ENCODE measurements at places on chromosomes 16 and 17. TPM values are rescaled to one million over a fixed set of nuclear protein-coding genes. Genes with fewer than 3 reads are reported as not detected.

Gene ARHGDIG
- 4.5 TPM for total RNA-seq

Gene DOC2B
- total RNA-seq = not detected

Gene AGRP
- total RNA-seq = not detected

Gene HES7
- 0.91 TPM for total RNA-seq

Gene TTYH2
- 1.2 TPM for total RNA-seq

Gene SLC12A3
- total RNA-seq = not detected

Gene KRTAP2-1
- not detected for total RNA-seq

Gene RAC3
- 18.4 TPM for total RNA-seq

Gene CMIP
- total RNA-seq = 5.4 TPM

Gene PDP2
- 6.2 TPM for total RNA-seq

Gene ABAT
- total RNA-seq = 1.5 TPM

Gene RAD51C
- 55.6 TPM for total RNA-seq

Gene ZFHX3
- 4.4 TPM for total RNA-seq

Gene SCIMP
- not detected for total RNA-seq

Gene PIEZO1
- 177 TPM for total RNA-seq

Gene ERN2
- total RNA-seq = not detected

Gene HSD17B1
- total RNA-seq = 5.0 TPM

Gene TANC2
- 47.0 TPM for total RNA-seq

Gene TBC1D3I
- not detected for total RNA-seq

Gene AANAT
- total RNA-seq = not detected

Gene THAP11
- 36.9 TPM for total RNA-seq

Gene NEUROD2
- not detected for total RNA-seq

Gene PRAC2
- total RNA-seq = not detected

Gene HCRT
- not detected for total RNA-seq

Gene HYDIN
- total RNA-seq = 0.11 TPM

Gene TNFRSF17
- total RNA-seq = 0.11 TPM

Gene PPP1R27
- total RNA-seq = not detected

Gene PPM1E
- total RNA-seq = 1.4 TPM

Gene C17orf50
- not detected for total RNA-seq

Gene RPH3AL
- 4.8 TPM for total RNA-seq

Gene TEX19
- 0.98 TPM for total RNA-seq

Gene CSH2
- total RNA-seq = not detected

Gene MYH2
- total RNA-seq = not detected

Gene PRSS33
- total RNA-seq = 14.9 TPM

Gene PSMB3
- total RNA-seq = 359 TPM

Gene TM4SF5
- not detected for total RNA-seq

Gene NDUFB10
- 551 TPM for total RNA-seq

Gene KRTAP4-3
- total RNA-seq = not detected

Gene ABCC6
- total RNA-seq = 1.8 TPM

Gene KCNJ12
- total RNA-seq = 1.9 TPM

Gene TRIM25
- 38.6 TPM for total RNA-seq

Gene RASD1
- total RNA-seq = 2.6 TPM

Gene KCTD11
- 7.2 TPM for total RNA-seq

Gene THUMPD1
- 57.1 TPM for total RNA-seq

Gene HOXB2
- 35.6 TPM for total RNA-seq

Gene NOTUM
- 0.11 TPM for total RNA-seq

Gene DPH1
- 43.0 TPM for total RNA-seq

Gene FGF11
- total RNA-seq = 0.98 TPM

Gene NAGS
- 0.98 TPM for total RNA-seq

Gene ELMO3
- 1.6 TPM for total RNA-seq

Gene SMG1
- total RNA-seq = 31.7 TPM

Measured in A375 (cell line).